PC-9 (cell line): ENCODE measurements at places on chromosomes 3 and 15.
A peak's percentile ranks its signal among the peaks of the same experiment; 100 is the strongest.

GRCh38 chr15:85941186-85941855 is 138.3 kb upstream of the AGBL1 start:
- no peak for DNase-seq

- DNase-seq, result no peak
Measured at GRCh38 chr15:71386448-71387236, 271.4 kb downstream of the THSD4 start.

GRCh38 chr3:96172917-96173316 is 641.5 kb upstream of the EPHA6 start:
- DNase-seq, result no peak

DNA sequence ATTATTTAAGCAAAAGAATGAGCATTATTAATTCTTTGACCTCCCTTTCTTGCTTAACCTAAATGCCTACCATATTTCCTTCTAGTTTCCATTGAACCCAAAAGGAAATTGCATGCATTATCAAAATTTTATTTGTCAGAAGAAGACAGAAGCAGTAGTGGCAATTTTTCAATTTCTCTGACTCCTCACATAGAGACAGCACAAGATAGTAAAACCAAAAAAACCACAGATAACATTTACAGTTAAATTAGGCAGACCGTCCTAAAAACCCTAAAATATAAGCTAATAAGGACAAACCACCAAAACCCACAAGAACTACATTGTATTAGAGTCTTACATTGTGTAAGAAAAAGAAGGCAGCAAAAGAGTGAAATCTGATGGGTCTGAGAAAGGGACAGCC is 27.1 kb downstream of the GOLGB1 start:
- no peak for DNase-seq

DNA sequence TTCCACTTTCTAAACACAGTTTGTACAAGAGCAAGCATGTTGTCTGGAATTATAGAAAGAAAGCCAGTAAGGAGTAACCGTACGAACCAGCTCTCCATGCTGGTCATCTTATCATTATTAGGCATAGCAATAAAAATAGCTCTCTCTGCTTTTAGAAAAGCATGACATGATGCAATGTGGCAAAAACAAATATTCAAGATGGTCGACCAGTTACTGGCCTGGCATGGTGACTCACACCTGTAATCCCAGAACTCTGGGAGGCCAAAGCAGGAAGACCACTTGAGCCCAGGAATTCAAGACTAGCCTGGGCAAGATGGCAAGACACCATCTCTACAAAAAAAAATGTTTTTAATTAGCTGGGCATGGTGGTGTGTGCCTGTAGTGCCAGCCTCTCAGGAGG is 2.6 kb upstream of the MAP4 start:
- peak; percentile 77 for DNase-seq

DNA sequence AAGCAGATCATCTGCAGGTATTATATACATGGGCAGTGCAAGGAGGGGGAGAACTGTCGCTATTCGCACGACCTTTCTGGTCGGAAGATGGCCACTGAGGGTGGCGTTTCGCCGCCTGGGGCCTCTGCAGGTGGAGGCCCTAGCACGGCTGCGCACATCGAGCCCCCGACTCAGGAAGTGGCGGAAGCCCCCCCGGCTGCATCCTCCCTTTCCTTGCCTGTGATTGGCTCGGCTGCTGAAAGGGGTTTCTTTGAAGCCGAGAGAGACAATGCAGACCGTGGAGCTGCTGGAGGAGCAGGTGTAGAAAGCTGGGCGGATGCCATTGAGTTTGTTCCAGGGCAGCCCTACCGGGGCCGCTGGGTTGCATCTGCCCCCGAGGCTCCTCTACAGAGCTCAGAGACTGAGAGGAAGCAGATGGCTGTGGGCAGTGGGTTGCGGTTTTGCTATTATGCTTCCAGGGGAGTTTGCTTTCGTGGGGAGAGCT is 639 bp downstream of the MKRN3 start:
- DNase-seq, result peak; percentile 36

DNA sequence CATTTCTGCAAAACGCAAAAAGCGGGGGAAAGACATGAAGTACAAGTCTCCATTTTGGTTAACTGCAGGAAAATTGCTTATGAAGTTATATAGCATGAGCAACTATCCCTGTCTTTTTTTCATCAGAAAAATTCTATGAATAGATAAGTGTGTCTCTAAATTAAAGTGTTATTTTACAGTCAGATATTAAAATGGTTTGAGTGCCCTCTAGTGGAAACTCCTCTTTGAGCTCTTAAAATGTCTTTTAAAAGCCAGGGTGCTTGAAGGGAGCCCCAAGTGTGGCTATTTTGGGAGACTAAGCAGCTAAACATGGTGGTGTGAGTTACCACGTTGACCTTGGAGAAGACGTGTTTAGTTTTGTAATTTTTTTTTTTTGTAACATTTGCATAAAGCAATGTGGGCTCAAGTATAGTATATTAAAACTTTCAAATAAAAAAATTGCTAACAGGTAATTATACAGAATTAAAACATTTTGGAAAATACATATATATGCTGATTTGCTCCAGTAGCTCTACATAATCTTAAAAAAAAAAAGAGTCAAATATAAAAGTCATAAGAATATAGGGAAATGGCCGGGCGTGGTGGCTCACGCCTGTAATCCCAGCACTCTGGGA is 77.2 kb downstream of the PPP2R3A start:
- peak; percentile 48 for DNase-seq

- no peak for DNase-seq
Measured at GRCh38 chr3:74839566-74839965, 225.1 kb upstream of the CNTN3 start.

DNA sequence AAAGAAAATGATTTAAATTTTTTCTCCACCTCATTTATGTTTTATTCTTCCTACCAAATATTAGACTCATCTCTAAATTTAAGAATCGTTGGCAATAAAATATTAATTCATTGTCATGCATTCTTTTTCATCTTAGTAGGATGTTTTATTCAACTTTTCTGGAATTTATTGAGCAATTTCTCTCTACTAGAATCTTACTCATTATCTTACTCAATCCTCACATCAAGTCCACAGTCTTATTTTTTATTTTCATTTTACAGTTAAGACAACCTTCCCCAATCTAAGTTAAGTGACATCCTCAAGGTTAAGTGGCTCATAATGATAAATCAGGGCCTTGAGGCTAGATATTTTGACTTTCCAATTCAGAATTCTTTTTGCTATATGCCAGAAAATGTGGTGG is 15.9 kb upstream of the ALDH1A2 start:
- no peak for DNase-seq

GRCh38 chr3:66709532-66709931 is 208.7 kb upstream of the LRIG1 start:
- no peak for DNase-seq

GRCh38 chr3:115284980-115285379 is 137.9 kb upstream of the ZBTB20 start:
- DNase-seq, result no peak

- DNase-seq, result peak; percentile 35
Measured at GRCh38 chr3:46284981-46285683, 42.9 kb downstream of the CCR3 start.

GRCh38 chr15:90540768-90541167 is 11.0 kb downstream of the CRTC3 start:
- DNase-seq, result no peak

DNA sequence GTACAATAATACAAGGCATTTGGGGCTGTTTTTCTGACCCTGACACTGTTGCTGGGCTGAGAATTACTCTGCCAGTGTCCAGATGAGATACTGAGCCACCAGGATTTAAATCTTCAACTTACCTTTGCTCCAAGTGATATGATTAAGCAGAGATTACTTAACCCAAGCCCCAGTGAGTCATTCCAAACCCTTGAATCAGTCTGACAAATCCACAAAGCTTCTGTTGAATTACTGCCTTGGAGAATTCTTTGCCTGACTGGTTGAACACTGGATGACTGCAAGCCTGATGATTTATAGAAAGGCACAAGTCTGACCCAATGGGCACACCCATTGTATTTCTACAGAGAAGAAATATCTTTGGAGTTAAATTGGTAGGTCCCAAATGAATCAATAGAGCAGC is 88.2 kb upstream of the TSC22D2 start:
- DNase-seq, result peak; percentile 98

DNA sequence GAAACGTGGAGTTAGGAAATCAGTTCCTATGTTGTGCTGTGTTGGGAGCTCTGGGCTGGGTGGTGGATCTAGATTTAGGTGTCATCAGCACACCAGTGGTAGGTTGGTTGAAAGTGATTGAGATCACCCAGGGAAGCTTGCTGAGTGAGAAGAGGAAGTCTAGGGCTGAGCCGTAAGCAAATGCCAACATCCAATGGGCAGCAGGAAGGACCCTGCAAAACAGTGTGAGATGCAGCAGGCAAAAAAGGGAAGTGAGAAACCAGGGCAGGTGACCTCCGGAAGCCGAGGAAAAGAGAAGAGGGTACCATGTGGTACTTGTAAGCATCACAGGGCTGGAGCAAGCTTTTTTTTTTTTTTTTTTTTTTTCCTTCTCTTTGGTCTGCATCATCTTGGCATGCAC is 15.9 kb upstream of the COPG1 start:
- no peak for DNase-seq

GRCh38 chr15:80823995-80824394 is 44.8 kb downstream of the CEMIP start:
- no peak for DNase-seq

DNA sequence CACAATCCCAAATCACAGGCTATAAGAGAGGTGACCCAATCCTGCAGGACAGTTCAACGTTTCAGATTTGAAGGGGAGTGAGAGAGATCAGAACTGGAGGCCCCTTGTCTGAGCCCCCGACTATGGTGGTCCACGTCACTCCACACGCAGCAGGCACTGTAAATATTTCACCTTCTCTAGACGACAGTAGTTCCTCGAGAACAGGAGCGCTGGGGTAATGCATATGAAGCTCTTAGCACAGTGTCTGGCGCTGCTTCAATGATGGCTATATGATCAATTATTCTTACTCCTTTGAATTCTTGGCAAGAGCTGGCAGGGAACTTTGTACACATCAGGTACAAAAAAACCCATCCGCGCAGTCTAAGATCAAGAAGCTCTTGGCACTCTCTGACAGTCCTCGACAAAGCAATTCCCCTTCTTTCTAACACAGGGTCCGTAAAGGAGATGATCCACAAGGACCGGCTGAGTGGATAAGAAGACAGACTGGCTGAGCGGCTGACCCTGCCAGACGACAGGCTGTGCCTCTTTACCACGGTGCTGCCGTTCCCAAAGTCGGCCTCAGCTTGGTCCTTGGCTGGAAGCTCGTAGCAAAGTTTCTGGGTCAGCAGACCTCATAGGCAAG is 522 bp upstream of the NRROS start:
- no peak for DNase-seq

- no peak for DNase-seq
Measured at GRCh38 chr15:81865850-81866537, 179.8 kb downstream of the MEX3B start.

- no peak for DNase-seq
Measured at GRCh38 chr15:62183130-62183529, 18.0 kb upstream of the C2CD4B start.
